Right ventricle myocardium inferior (tissue), 1 donor: ENCODE measurements at places on chromosomes 1 and 21.

GRCh38 chr1:96804648-96805047 is 83.1 kb downstream of the PTBP2 start:
- DNase-seq = no peak

DNA sequence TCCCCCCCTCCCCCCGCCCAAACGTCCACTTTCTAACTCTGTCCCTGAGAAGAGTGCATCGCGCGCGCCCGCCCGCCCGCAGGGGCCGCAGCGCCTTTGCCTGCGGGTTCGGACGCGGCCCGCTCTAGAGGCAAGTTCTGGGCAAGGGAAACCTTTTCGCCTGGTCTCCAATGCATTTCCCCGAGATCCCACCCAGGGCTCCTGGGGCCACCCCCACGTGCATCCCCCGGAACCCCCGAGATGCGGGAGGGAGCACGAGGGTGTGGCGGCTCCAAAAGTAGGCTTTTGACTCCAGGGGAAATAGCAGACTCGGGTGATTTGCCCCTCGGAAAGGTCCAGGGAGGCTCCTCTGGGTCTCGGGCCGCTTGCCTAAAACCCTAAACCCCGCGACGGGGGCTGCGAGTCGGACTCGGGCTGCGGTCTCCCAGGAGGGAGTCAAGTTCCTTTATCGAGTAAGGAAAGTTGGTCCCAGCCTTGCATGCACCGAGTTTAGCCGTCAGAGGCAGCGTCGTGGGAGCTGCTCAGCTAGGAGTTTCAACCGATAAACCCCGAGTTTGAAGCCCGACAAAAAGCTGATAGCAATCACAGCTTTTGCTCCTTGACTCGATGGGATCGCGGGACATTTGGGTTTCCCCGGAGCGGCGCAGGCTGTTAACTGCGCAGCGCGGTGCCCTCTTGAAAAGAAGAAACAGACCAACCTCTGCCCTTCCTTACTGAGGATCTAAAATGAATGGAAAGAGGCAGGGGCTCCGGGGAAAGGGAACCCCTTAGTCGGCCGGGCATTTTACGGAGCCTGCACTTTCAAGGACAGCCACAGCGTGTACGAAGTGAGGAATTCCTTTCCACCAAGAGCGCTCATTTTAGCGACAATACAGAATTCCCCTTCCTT is 158.1 kb downstream of the RUNX1 start:
- DNase-seq = peak; percentile 71

- DNase-seq = no peak
These were observed 73.0 kb downstream of the PTPRC start for GRCh38 chr1:198711837-198712236.

DNA sequence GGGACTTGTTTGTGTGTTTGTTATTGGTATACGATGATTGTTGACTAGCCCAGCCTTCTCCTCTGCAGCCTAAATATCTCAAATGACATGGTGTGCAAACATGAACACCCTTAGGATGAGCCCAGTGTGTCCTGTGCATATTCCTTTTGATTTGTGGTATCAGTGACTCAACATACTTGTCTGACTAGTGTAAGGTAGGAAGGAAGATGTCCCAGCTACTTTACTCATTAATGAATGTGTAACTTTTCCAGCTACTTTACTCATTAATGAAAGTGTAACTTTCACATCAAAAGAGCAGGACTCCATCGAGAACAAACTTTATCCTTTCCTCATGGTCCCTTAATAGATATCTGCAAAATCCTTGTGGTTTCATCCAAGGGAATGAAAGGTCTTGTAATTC is 2.7 kb upstream of the ZNF692 start:
- DNase-seq = no peak
